ENCODE measurements at places on chromosomes 2 and 18. TPM values are rescaled to one million over a fixed set of nuclear protein-coding genes. Genes with fewer than 3 reads are reported as not detected.

DNA sequence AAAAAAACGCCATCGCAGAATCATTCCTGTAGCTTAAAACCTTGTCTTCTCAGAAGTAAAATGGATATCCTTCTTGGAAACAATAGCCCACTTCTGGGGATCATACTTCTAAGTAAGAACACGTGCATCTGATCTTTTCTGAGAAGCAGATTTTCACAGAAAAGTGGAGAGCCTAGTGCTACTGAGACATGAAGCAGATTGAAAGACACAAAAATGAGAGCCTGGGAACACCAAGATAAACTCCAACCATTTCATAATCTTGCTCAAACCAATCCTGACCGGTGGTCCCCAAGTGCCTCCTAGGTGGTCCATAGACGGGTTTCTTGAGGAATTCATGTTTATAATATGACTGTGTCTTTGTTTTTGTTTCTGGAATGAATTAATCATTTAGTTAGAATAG is 191.2 kb downstream of the IRS1 start:
- no peak overlapping the region for H3K27ac ChIP-seq
- DNase-seq = no peak
- no peaks in the 10 kb centered on the region for H3K4me1 ChIP-seq
- H3K27me3 ChIP-seq = no peaks in the 10 kb centered on the region

DNA sequence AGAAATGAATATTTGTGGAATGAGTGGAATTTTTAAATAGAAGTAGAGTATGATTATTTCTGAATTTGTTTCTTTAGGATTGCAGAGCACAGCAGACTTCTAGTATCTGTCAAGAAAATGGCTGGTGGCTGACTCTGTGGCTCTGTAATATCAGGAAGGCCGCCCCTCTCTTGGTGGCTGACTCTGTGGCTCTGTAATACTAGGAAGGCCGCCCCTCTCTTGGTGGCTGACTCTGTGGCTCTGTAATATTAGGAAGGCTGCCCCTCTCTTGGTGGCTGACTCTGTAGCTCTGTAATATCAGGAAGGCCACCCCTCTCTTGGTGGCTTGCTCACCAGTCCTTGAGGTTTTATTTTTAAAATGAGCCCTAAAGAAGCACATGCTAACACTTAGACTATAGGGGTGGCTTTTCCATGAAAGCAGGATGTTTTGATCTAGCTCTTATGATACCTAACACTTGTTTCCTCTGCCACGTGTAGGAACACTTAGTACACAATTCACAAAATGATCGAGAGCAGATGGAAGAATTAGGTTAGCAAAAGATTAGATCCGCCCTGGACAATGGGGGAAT is 85.1 kb upstream of the TTC39C start:
- H3K4me3 ChIP-seq = no peak overlapping the region
- no peak for DNase-seq
- H3K4me1 ChIP-seq = no peaks in the 10 kb centered on the region

DNA sequence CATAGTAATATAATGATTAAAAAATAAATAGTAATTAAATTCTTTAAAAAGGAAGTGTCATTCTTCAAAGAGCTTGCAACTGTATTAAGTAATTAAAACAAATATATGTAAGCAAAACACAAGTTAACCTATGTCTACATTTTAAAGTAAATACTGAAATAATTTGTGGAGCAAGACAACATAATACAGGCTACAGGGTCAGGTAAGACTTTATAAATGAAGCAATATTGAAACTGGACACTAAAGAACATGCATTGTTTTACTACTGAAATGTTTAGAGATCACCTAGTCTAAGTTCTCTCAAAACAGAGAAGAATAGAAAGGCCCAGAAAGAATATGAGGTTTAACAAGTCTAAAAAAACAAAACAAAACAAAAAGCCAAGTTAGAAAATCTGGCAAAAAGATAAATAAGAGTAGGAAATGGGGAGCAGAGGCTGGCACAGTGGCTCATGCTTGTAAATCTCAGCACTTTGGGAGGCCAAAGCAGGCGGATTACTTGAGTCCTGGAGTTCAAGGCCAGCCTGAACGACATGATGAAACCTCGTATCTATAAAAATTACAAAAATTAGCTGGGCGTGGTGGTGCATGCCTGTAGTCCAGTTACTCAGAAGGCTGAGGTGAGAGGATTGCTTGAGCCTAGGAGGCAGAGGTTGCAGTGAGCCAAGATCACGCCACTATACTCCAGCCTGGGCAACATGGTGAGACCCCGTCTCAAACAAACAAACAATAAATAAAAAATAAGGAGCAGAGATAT is 34.4 kb downstream of the VPS54 start:
- DNase-seq = no peak
- H3K4me1 ChIP-seq = no peaks in the 10 kb centered on the region
- H3K27me3 ChIP-seq = no peaks in the 10 kb centered on the region
- H3K27ac ChIP-seq = no peak overlapping the region
- no peak overlapping the region for H3K4me3 ChIP-seq

DNA sequence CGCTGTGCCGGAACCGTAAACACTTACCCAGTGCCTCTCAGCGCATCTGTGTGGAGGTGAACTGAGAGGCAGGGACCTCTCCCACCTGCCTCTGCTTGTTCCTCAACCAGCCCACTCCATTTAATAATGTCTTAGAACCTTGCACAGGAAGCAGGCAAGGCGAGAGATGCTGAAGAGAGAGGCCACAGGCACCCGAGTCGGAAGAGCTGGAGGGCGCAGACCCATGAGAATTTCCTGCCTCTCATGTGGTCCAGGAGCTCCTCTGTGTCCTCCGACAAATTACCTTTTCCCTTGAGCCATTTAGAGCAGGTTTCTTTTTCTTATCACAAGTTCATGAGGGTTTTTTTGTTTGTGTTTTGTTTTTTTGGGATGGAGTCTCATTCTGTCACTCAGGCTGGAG is 4.9 kb upstream of the RFX8 start:
- H3K4me3 ChIP-seq = no peak overlapping the region
- no peaks in the 10 kb centered on the region for H3K27me3 ChIP-seq
- H3K4me1 ChIP-seq = peaks cover under 1% of the 10 kb centered on the region
- H3K36me3 ChIP-seq = no peaks in the 10 kb centered on the region
- no peak for DNase-seq

C2orf81 gene
- 0.94 TPM for total RNA-seq

- no peak overlapping the region for H3K4me3 ChIP-seq
- H3K4me1 ChIP-seq = no peaks in the 10 kb centered on the region
- peak; percentile 66 for DNase-seq
- H3K27ac ChIP-seq = no peak overlapping the region
- no peaks in the 10 kb centered on the region for H3K36me3 ChIP-seq
- H3K27me3 ChIP-seq = no peaks in the 10 kb centered on the region
Observed at GRCh38 chr2:164737612-164738081, 104.0 kb downstream of the COBLL1 start.

DNA sequence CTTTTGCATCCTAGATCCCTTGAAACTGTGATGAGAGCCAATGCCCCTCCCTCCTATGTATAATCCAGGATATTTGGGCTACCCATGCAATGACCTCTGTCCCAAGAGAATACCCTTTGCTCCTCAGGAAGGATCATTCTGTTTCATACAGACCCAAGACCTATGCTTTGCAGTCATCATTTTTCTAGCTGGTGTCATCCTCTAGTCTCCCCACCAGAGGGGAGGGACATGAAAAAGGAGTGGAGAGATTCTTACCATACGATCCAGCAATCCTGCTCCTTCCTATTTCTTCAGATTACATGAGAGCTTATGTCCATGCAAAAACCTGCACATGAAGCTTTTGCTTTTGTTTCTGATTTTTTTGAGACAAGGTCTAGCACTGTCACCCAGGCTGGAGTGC is 13.8 kb upstream of the GIGYF2 start:
- peaks cover 4% of the 10 kb centered on the region for H3K36me3 ChIP-seq
- H3K4me3 ChIP-seq = no peak overlapping the region
- H3K27ac ChIP-seq = no peak overlapping the region
- no peaks in the 10 kb centered on the region for H3K27me3 ChIP-seq

DNA sequence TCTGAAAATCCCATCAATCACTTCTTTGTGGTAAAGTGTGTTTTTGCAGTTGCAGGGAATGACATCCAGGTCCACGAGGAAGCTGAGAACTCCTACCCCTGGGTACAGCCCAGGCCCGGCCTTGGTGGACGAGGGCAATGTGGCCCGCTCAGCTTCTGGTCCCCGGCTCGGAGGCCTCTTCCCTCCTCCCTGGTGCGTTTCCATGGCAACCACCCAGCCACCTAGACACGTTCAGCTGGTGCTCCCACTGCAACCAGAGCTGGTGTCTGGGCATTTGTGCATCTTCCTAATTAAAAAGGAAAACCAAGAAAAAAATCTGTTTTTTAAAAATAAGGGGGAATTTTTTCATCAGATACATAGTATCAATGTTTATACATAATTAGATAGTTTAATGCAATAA is 603.6 kb upstream of the SALL3 start:
- no peaks in the 10 kb centered on the region for H3K4me1 ChIP-seq
- H3K27ac ChIP-seq = no peak overlapping the region
- H3K36me3 ChIP-seq = no peaks in the 10 kb centered on the region
- H3K4me3 ChIP-seq = no peak overlapping the region

DNA sequence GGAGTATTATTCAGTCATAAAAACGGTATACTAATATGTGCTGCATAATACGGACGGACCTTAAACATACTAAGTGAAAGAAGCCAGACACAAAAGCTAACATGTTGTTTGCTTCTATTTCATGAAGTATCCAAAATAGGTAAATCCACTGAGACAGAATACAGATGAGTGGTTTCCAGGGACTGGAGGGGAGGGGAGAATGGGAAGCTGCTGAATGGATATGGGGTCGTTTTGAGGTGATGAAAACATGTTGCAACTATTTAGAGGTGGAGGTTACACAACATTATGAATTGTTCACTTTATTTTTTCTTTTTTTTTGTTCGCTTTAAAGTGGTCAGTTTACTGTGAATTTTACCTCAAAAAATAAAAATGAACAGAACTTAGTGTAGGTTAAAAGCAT is 52.9 kb downstream of the RAB10 start:
- H3K27me3 ChIP-seq = no peaks in the 10 kb centered on the region
- no peaks in the 10 kb centered on the region for H3K36me3 ChIP-seq
- H3K27ac ChIP-seq = no peak overlapping the region
- no peak for DNase-seq
- no peak overlapping the region for H3K4me3 ChIP-seq
- H3K4me1 ChIP-seq = no peaks in the 10 kb centered on the region

DNA sequence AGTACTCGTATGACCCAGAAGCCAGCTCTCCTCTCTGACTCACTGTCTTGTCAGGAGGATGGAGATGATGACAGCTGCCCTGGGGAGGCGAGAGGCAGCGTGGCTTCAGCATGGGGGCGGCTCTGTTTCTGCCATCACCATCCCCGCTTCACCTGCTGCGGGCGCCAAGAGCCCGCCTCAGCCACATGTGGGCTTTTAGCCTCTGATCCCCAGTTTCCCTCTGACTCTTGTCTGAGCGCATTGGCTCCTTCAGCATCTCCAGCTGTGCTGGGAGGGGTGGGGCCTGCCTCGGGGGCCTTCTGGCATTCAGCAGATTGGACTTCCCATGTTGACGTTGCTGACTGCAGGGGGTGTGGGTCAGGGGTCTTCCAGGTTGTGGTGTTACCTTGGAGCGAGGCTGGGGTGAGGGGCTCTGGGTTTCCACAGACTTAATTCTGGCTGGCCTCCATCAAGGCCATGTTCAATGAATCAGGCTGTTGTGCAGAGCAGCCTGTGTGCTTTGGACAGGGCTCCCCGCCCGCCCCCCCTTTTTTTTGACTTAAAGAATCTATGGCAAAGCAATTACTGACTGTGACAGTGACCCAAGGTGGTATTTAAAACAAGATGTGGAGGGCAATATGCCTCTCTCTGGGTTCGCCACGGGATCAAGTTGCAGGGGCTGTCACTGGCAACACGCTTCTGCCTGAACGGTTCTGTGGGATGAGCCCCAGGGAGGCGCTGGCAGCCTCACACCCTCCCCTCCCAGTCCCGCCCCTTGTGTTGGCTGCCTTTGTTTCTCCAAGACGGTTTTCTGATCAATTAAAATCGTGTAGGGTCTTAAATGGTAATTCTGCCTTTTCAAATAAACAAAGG is 228.3 kb downstream of the LDLRAD4 start:
- no peak overlapping the region for H3K4me3 ChIP-seq
- no peaks in the 10 kb centered on the region for H3K27me3 ChIP-seq
- H3K4me1 ChIP-seq = no peaks in the 10 kb centered on the region
- H3K27ac ChIP-seq = peak overlapping the region; percentile 47

PTPN2 gene
- total RNA-seq = 14.3 TPM

DNA sequence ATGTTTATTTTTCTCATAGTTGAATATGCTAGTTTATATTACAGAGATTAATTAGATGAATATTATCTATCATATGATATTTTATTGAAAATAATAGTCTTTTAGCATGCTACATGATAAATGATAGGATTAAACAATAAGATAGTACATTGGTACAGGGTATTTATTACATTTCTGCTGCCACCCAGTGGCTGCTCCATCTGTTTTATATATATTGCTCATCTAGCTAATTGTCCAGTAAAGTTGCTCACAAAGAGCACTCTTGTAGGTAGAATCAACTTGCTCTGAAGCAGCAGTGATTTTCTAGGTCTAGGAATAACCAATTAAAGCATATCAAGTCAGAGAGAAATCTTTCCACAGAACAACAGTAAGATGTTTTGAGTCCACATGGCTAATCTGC is 183.3 kb downstream of the ASXL3 start:
- H3K27ac ChIP-seq = no peak overlapping the region
- DNase-seq = no peak
- H3K4me1 ChIP-seq = peaks cover under 1% of the 10 kb centered on the region
- no peaks in the 10 kb centered on the region for H3K36me3 ChIP-seq

GRCh38 chr2:50606145-50606544 is 425.8 kb downstream of the NRXN1 start:
- H3K27ac ChIP-seq = no peak overlapping the region
- no peaks in the 10 kb centered on the region for H3K36me3 ChIP-seq
- DNase-seq = no peak
- no peak overlapping the region for H3K4me3 ChIP-seq

DNA sequence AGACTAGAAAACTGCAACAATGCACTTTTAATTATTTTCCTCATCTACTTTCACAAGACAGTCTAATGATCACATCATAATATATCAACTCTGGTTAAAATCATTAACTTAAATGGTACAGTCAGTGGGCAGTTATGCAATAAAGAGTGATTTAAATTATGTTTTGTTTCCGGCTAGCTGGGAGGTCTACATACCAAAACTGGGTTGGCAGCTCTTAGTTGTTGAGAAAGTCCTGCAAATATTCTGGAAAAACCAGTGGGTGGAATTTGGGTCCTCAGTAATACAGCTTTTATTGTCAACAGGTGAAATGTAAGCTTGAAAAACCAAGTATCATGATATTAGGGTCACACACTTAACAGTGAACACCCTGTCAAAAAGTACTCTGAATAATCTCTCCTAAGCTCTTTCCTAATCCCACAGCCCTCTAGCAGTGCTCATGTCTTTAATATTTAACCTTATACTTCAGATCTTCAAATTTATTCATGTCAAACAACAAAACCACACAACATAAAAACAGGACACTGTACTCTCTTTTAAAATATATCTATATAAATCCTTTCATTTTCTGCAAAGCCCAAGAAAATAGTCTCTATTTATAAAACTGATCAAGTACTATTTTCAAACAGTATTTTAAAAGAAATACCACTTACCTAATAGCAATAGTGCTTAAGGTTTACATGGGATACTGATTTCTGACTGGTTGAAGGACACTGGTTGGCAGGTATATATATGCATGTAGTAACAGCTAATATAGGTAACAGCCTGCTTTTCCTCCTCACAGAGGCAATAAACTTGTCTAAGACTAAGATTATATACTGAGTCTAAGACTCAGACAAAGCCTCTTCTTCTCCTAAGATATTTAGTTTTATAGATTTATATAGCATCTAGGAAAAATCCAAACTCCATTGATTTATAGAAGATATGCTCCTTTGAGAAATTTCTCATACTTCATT is 103.8 kb downstream of the GAREM1 start:
- no peaks in the 10 kb centered on the region for H3K27me3 ChIP-seq
- H3K27ac ChIP-seq = no peak overlapping the region
- DNase-seq = no peak

SERPINB13 gene
- total RNA-seq = not detected

INHA gene
- 1.0 TPM for total RNA-seq

ZNF385B gene
- total RNA-seq = 23.2 TPM
